ENCODE measurements at places on chromosomes 6 and 20.

GRCh38 chr6:147554281-147554680 lies 45.8 kb downstream of the SAMD5 start:
- no peak for DNase-seq

GRCh38 chr6:83055366-83055964 lies 10.2 kb downstream of the UBE3D start:
- no peak for DNase-seq

GRCh38 chr6:18211338-18211737 lies 53.0 kb downstream of the DEK start:
- DNase-seq: no peak

- no peak for DNase-seq
These were observed 1.6 kb downstream of the B4GALT5 start for GRCh38 chr20:49712118-49712517.

DNA sequence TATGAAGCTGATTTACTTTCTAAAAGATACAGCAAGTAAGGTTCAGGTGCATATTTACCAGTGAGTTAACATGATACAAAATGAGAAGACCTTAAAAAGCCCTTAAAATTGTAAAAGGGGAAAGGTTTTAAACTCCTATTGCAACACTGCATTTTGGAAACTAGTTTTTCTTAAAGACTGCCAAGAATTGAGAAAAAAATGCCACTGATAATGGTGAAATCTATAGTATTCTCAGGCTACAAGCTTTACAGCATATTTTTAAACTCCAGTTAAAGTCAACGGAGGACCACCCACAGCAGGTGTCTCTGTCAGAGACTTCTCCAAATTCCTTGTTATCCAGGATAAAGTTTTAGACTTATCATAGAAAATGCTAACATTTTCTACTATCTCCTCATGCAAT lies 53.6 kb downstream of the ELOVL5 start:
- DNase-seq: no peak

- no peak for DNase-seq
These were observed 28.6 kb downstream of the GPX5 start for GRCh38 chr6:28553986-28554881.

DNA sequence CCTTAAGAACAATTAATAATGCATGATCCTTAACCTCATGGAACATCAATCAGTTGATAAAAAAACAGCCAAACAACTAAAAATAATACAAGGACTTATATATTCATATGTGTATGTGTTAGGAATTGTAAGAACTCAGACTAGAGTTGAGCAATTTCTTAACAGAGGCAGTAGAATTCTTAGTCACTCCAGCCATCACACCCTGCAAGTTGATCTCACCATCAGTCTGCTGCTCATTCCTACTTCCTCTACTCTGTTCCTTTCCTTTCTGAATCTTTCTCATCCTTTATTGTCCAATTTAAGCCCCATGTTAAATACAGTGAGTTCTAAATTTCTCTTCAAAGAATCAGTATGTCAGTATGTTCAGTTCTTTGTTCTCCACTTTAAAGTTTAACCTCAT lies 2.6 kb downstream of the ZNF165 start:
- DNase-seq: no peak

DNA sequence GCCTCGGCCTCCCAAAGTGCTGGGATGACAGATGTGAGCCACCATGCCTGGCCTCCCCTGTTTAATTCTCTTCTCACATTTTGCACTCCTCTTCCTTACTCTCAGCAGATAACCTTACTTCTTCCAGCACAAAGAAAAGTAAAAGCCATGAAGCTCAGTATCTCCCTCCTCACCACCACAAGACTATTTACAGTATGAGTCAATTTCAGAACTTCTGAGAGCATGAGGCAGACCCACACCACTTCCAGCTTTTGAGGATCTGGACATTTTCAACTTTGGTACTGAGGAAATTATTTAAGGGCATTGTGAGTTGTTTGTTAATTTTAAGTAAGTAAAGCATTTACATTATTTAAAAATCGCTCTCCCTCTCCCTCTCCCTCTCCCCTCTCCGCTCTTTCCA lies 8.0 kb upstream of the SNX3 start:
- DNase-seq: no peak

DNA sequence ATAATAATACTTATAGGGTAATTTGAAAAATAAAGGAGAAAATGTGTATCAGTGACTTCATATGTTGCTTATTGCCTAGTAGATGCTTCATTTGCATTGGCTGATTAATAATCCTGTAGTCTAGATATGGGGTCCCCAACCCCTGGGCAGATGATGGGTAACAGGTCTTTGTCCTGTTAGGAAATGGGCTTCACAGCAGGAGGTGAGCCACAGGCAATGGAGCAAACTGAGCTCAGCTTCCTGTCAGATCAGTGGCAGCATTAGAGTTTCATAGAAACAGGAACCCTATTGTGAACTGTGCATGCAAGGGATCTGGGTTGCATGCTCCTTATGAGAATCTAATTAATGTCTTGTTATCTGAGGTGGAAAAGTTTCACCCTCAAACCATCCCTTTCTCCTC lies 1049.5 kb upstream of the EPHA7 start:
- no peak for DNase-seq

Data from skeletal muscle cell (primary cell).